ENCODE measurements at places on chromosomes 12 and 14. TPM values are rescaled to one million over a fixed set of nuclear protein-coding genes. Genes with fewer than 3 reads are reported as not detected.

WNT5B gene
- 2.3 TPM for total RNA-seq

DNA sequence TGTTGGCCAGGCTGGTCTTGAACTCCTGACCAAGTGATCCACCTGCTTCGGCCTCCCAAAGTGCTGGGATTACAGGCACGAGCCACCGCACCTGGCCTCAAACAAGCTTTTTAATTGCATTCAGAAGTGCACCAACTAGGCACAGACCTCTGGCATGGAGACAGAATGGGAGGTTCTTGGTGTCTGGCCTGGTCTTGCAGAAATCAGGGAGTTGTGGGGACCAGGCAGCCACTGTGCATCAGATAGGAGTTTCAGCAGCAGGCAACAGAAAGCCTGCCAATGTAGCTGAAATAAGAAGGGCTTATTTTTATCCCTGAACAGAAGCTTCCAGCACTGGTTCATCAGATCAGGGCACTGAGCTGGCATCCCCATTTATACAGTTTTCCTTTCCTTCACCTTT is 22.2 kb upstream of the TCL1B start:
- H3K36me3 ChIP-seq: no peaks in the 10 kb centered on the region
- no peak overlapping the region for H3K27ac ChIP-seq
- no peak for DNase-seq
- peaks cover 24% of the 10 kb centered on the region for H3K4me1 ChIP-seq
- H3K4me3 ChIP-seq: no peak overlapping the region

ISCU gene
- total RNA-seq: 235 TPM

DNA sequence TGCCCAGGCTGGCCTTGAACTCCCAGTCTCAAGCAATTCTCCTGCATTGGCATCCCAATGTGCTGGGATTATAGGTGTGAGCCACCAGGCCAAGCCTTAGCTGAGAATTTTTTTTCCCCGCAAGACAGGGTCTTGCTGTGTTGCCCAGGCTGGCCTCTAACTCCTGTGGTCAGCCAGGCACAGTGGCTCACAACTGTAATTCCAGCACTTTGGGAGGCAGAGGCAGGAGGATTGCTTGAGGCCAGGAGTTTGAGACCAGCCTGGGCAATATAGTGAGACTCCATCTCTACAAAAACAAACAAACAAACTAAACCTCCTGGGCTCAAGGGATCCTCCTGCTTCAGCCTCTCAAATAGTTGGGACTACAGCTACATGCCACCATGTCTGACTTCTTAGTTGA is 27.3 kb downstream of the DEPDC4 start:
- no peak overlapping the region for H3K4me3 ChIP-seq
- H3K27me3 ChIP-seq: no peaks in the 10 kb centered on the region
- no peak for DNase-seq

RESF1 gene
- 112 TPM for total RNA-seq

- H3K36me3 ChIP-seq: no peaks in the 10 kb centered on the region
- H3K4me3 ChIP-seq: no peak overlapping the region
- H3K27ac ChIP-seq: no peak overlapping the region
- H3K27me3 ChIP-seq: no peaks in the 10 kb centered on the region
- DNase-seq: no peak
- no peaks in the 10 kb centered on the region for H3K4me1 ChIP-seq
Measured at GRCh38 chr14:80784820-80785219, 156.7 kb downstream of the CEP128 start.

- H3K27ac ChIP-seq: no peak overlapping the region
- DNase-seq: no peak
- H3K4me1 ChIP-seq: peaks cover 6% of the 10 kb centered on the region
Measured at GRCh38 chr12:20314328-20314727, 54.0 kb upstream of the PDE3A start.

DNA sequence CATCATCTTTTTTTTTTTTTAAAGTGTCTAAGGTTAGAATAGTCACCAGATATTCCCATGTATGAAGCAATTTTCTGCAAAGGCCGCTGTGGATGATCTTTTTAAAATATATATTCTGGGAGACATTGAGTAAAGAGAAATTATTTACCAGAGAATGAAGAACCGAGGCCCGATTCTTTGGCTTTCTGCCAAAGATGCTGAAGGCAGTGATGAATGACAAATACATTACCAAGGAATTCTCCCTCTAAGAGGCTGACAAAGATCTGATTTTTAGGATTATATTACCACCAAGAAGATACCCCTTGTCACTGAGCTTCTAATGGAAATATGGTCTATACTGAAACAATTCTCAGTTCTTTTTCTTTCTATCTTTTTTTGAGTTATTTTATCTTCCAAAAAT is 336.8 kb downstream of the NAV3 start:
- no peak for DNase-seq
- H3K4me3 ChIP-seq: no peak overlapping the region
- no peaks in the 10 kb centered on the region for H3K36me3 ChIP-seq
- H3K27me3 ChIP-seq: no peaks in the 10 kb centered on the region

CDK4 gene
- 52.3 TPM for total RNA-seq

- H3K36me3 ChIP-seq: peaks cover 5% of the 10 kb centered on the region
- H3K27me3 ChIP-seq: no peaks in the 10 kb centered on the region
- peak within 1 kb of the TSS; percentile 49 for H3K27ac ChIP-seq
- H3K4me3 ChIP-seq: peak within 1 kb of the TSS; percentile 78
Measured at GRCh38 chr12:7935590-7936581, at the start of gene SLC2A3. Gene SLC2A3, minus strand, starts transcription at chr12:7936187. Its CDS starts 153 bp downstream, at chr12:7936034.
